RKO (cell line): ENCODE measurements at places on chromosomes 11 and 22.

DNA sequence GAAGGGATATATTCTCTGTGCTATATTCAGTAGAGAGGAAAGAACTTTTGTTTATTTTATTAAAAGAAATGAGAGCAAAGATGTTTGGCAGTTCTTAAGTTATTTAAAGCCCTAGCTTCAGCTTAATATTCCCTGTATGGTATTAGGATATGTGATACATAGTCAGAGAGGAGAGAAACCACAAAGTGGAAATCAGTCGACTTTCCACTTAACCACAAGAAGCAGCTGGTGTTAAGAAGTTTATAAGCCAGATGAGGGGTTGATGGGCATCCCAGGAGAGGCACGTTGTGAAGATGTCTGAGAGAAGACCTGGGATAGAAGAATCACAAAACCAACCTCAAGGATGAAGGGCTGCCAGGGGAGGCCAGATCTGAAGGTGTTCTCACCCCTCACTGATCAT is 23.3 kb upstream of the PHF21B start:
- no peak for DNase-seq

DNA sequence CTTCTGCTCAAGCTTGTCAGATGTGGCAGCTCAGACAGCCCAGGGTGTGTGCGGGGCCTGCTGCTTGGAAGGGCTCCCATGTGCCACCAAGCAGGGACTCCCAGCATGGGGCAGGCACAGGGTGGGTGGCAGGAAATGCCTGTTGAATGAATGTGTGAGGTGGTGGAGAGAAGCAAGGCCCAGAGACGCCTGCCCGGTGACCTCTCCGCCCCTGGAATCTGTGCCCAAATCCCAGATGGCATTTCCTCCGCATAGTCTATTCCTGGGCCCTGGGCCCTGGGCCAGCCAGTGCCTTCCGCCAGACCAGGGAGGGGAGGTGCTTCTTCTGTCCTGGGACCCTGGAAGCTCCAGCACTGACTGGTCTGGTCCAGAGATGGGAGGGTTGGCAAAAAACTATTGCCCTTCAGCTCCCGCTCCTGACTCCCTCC is 3.7 kb downstream of the CST6 start:
- DNase-seq: no peak

DNA sequence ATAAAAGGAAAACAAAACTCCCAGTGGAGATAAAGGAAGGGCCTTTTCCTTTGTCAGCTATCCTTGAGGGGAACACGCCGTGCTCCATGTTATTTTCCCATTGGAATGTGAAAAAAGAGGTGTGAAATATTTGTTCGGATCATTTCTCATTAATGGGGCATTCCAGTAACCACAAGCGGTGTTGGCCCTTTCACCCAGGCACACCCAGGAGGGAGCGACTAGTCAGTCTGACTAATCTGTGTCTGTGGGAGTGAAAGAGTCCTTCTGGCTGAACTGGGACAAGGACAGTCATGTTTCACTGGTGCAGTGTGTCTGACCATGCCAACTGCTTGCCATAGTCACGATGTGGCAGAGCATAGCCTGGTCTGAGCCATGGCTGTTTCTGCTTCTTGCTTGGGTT is 13.0 kb upstream of the MYEOV start:
- DNase-seq: peak; percentile 27

GRCh38 chr11:130666781-130667251 is 218.4 kb downstream of the ADAMTS15 start:
- DNase-seq: no peak

DNA sequence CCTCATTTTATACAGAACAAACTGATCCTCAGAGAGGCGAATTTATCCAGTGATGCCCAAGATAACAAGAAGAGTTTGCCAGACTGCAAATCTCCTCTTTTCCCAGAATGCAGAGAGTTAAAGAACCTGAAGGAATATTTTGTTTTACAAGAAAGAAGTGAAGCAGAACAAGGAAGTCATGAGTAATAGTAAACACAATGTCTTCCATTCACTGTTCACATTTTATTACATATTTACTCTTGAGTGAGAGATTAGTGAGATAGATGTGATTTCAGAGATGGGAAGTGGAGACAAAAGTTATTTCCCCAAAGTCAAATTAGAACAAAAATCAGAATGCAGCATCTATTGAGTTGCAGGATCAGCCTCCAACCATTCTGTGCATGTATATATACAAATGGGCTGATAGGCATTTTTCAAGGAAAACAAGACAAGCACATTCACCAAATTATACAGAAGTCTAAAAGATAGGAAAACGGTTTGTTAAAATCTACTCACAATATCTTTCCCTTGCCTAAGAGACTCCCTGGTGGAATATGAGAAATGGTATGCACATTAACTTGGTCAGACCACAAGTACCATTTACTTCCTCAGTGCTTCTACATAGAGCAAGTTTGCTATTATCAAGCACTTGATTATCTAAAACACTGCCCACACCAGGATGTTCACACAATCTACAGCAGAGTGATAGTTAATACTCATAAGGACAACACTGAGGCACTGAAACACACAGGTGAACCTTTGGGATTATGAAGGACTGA is 12.0 kb downstream of the GUCY1A2 start:
- no peak for DNase-seq

GRCh38 chr11:5891216-5891800 is 1.7 kb upstream of the OR52E5 start:
- DNase-seq: peak; percentile 55

- no peak for DNase-seq
Observed at GRCh38 chr11:130389335-130389935, 39.0 kb downstream of the ADAMTS8 start.

- peak; percentile 9 for DNase-seq
Observed at GRCh38 chr11:61037441-61038093, 64.7 kb upstream of the CD5 start.

DNA sequence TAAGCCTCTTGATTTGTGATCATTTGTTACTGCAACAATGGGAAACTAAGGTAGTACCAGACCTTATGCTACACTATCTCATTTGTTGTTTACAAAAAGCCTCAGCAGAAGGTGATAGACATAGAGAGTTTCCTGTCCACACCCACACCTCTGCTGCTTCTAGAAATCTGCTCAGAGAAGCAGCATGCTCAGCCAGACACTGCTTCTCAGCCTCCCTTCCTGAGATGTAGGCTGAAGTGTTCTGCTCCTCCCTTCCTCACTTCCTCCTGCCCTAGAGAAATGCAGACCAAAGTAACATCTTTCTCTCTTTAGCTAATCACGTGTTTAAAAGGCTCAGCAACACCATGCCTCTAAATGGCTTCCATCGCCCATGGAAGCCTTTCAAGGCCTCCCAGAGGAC is 88.4 kb downstream of the SLC1A2 start:
- DNase-seq: no peak

GRCh38 chr22:39592081-39593065 is 21.8 kb downstream of the CACNA1I start:
- DNase-seq: peak; percentile 31
